ENCODE measurements at places on chromosomes 6 and 20.

DNA sequence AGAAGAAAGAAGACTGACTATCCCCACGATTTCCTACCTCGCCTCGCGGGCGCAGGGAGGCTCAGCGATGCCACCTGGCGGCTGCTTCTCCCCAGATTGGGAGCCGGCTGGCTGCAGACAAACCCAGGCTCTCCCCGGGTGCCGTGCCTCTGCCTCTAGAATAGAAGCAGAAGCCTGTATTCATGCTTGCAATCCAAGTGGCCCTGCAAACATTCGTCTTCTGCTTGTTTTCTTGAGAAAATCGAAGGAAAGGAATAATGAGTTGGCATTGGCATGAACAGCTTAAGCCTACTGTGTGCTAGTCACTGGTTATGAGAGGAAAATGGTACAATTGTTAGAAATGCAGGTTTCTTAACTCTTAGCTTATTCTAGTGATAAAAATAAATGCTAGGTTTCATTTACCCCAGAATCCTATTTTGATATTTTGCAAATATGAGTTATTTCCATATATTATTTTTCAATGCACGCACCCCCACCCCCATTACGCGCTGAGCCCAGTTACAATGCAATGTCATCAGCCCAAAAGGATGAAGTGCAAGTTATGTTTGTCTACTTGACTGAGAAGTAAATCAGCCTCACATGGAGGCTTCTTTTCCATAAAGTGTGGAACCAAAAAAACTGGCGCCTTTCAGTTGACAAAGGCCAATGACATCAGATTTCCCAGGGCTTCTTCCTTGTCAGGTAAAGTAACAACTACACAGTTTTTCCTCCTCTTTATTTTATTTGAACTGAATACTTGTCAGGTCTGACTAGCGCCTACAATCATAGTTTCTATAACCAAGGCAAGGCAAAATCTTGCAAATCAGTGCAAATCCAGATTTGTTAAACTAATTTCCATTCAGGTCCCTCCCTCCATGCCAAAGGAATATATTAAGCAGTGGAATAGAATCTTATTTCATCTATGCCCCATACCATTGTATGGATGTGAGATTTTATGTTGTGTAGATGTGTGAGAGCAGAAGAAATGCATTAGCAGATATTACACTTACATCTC, 3.9 kb upstream of the SOX4 start:
- peak; percentile 68 for DNase-seq

- no peak for DNase-seq
These were observed 1.0 kb upstream of the YTHDF1 start for GRCh38 chr20:63216849-63217471.

- DNase-seq = no peak
These were observed 42.8 kb upstream of the MRPS10 start for GRCh38 chr6:42260396-42260888.

- no peak for DNase-seq
These were observed 288.1 kb upstream of the MOCS1 start for GRCh38 chr6:40222354-40222753.

DNA sequence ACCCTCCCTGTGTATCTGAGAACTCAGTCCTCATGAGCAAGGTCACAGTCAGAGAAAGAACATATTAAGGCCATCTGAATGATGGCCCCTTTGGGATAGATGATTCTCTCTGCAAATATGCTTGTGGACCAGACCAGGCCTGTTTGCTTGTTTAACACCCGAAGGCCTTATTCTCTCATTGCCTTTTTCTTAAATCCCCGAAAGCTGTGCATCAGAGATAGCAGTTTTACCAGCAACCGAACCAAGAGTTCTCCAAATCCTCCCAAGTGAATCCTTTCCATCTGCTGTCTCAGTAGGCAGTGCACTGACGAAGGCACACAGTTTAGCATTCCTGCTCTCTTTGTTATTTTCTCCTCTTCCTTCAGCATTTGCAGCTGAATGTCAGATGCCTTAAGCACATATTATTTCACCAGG, 79.8 kb downstream of the TRMT6 start:
- no peak for DNase-seq
